ENCODE measurements at places on chromosomes 5 and 9.
A peak's percentile ranks its signal among the peaks of the same experiment; 100 is the strongest.

DNA sequence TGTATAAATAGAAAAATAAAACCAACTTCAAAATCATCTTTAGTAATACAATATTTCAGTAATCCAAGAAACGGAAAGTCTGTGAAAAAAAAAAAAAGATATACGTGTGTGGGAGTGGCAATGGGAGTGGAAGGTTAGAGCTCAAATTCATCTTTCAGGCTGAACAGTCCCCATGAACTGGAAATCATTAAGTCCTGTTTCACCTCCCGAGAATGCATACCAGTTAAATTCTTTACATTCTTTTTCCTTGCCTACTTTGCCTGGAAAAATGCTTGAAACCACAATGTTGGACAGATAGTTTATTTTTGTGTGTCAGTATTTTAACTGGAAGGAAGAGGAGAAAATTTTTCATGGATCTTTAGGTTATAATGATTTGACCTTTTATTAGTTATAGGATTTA is 166.8 kb downstream of the MUSK start:
- peak; percentile 74 for DNase-seq

- no peak for DNase-seq
Observed at GRCh38 chr5:35736280-35736679, 118.6 kb downstream of the SPEF2 start.

GRCh38 chr9:6133346-6134063 is 82.1 kb upstream of the IL33 start:
- DNase-seq = no peak

GRCh38 chr5:62296998-62297397 is 9.0 kb upstream of the KIF2A start:
- DNase-seq = no peak

- no peak for DNase-seq
Observed at GRCh38 chr9:129620669-129621295, at the start of gene C9orf50. Gene C9orf50, minus strand, starts transcription at chr9:129621101. Its CDS starts 527 bp downstream, at chr9:129620574.

DNA sequence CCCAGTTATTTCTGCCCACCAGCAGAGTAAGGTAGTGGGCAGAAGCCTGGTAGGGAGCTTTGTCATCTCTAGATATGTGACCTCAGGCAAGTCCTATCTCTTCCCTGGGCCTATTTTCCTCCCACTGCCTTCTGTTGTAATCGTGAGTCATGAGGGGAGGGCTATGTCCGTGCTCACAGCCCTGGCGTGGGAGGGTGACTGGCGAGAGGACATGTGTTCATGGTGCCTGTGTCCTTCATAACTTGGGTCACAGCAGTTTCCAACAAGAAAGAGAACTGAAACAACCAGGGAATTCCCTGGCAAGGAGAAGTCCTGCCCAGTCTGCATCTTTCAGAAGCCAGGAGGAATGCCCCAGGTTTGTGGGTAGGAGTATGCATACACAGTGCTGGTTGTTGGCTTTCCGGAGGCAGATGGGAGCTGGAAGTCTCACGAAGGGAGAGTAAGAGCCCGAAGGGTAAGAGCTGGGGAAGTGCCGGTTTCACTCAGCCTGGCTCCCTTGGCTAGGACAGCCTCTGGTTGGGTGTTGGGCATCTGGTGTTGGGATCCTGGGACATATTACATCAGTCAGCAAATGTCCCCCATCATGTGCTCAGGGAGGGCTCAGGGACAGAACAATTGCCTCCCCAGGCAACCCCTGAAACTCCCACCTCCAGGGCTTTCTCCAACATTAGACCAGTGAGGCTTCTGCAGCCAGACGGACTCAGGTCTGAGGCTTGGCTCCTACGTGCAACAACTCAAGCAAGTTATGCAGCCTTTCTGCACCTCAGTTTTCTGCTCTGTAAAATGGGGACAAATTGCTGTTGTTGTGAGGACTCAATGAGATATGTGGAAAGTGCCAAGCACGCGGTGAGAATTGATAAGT is 4.3 kb upstream of the TIFAB start:
- DNase-seq = no peak

DNA sequence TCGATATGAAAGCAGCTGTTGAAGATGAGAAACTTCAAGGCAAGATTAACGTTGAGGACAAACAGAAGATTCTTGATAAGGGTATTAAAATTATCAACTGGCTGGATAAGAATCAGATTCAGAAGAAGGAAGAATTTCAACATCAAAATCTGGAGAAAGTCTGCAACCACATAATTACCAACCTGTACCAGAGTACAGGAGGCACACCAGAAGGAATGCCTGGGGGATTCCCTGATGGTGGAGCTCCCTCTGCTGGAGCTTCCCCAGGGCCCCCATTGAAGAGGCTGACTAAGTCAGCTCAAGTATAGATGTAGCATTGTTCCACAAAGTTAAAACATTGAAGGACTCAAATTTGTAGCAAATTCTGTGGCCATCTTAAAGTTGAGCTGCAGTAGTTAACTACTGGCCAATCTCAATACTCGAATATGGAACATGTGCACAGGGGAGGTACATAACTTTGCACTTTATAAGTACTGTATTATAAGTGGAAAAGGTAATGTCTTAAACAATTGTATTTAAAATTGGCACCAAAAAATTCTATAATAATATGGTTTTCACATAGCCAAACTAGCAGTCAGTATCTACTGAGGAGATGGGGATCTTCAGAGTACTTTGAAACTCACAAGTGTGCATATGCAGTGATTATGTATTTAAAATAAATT is 237.5 kb downstream of the CHSY3 start:
- peak; percentile 10 for DNase-seq

DNA sequence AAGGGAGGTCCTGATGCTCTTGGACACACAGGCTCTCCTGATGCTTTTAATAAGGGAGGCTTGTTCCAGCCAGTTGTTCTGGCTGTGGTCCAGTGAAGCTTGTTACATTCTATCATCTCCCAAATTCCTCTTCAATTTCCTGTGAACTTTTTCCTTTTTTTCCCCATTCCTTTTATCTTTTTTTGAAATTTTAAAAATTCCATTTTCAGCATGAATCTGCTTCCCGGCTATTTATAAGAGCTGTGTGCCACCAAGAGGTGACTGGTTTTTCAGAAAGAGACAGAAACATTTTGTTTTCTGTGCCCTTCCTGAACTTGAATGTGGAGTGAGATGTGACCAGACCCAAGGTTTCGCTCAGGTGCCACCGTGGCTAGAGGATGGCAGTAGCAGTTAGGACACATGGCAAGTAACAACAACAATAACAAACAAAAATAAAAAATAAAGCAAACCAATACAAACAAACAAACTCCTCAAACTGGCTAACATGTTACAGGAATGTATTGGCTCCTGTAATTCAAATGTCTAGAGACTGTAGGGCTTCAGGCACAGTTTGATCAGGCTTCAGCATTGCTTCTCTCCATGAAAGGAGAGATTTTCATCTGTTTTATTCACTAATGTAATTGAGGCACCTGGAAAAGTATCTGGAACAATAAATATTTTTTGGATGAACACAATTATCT is 121.1 kb downstream of the BOD1 start:
- DNase-seq = no peak

- DNase-seq = no peak
Observed at GRCh38 chr5:73917433-73917832, 291.4 kb downstream of the ARHGEF28 start.

DNA sequence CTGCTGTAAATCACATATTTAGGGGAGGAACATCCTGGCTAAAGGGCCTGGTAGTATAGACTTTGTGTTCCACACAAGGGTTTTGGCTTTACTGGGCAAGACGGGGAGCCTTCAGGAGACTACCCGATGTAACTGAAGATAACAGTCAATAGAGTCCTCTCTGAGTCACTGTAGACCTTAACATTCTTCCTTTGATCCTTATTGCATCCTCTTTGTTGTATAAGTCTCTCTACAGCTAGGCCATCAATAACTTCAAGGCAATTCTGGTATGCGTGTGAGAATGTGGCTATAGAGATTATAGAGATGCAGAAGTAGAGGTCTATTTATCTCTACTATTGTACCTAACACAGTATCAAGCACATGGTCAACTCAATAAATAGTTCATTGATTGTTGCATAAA is 67.3 kb upstream of the STK32A start:
- no peak for DNase-seq

- no peak for DNase-seq
Observed at GRCh38 chr9:134165357-134166315, 1.3 kb upstream of the RNU6ATAC start.

DNA sequence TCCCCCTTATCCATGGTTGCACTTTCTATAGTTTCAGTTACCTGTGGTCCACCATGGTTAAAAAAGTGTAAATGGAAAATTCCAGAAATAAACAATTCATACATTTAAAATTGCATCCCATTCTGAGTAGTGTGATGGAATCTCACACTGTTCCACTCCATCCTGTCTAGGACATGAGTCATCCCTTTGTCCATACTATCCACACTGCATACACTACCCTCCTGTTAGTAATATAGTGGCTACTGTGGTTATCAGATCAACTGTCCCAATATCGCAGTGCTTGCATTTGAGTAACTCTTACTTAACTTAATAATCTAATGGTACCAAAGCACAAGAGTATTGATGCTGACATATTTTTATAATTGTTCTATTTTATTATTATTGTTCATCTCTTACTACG is 100.7 kb downstream of the RAB3C start:
- no peak for DNase-seq

DNA sequence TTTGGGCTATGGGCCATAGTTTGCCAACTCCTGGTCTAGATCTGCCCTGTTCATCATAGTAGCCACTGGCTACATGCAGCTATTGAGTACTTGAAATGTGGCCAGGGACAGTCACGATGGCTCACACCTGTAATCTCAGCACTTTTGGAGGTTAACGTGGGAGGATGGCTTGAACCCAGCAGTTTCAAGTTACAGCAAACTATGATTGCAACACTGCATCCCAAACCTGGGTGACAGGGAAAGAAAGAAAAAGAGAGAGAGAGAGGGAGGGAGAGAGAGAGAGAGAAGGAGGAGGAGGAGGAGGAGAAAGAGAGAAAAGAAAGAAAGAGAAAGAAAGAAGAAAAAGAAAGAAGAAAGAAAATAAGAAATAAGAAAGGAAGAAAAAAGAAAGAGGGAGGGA is 5.1 kb upstream of the GMCL2 start:
- DNase-seq = no peak

GRCh38 chr5:6273090-6273735 is 105.1 kb downstream of the MED10 start:
- DNase-seq = no peak

DNA sequence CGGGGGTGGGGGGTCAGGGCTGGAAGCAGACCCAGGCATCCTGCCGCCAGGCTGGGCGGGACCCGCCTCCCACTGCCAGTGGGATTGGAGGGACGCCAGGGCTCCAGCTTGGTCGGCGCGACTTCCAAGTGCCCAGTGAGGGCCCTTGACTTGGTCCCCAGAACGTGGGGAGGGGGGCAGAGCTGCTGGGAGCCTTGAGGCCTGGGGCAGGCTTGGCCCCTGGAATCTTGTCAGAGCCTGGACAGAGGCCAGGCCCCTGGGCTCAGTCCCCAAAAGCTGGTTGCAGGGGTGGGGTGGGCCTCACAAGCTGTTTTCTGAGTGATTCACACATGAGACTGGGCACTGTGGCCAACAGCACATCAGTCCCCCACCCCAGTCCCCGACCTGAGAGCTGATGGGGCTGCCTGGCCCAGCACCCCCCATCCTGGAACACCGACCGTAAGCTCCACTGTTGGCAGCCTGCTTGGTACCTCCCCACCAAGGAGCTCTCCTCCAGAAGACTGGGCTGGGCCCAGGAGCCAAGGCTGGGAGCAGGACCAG is 526 bp downstream of the CLIC3 start:
- no peak for DNase-seq

DNA sequence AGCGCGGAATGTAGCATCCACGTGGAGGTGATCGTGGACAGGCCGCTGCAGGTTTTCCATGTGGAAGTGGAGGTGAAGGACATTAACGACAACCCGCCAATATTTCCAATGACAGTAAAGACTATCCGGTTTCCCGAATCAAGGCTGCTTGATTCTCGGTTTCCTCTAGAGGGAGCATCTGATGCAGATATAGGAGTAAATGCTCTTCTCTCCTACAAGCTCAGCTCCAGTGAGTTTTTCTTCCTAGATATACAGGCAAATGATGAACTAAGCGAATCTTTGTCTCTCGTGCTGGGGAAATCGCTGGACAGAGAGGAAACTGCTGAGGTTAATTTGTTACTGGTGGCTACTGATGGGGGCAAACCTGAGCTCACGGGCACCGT is 598 bp downstream of the PCDHA2 start:
- no peak for DNase-seq

DNA sequence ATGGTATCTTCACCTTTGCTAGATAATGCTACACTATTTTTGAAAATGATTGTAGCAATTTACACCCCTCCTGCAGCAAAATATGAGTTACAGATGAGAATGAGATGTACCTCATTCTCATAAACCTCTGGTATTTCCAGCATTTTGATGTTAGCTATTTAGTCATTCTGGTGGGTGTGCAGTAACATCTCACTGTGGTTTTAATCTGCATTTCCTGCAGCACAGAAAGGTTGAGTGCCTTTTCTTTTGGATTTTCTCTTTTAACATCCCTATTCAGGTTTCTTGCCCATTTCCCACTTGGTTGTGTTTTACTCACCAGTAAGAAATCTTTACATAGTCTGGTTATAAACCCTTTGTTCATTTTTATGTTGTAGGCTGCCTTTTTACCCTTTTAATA is 206.2 kb downstream of the NR3C1 start:
- DNase-seq = no peak

- no peak for DNase-seq
Observed at GRCh38 chr9:129816501-129817435, 7.2 kb downstream of the TOR1A start.

- DNase-seq = no peak
Observed at GRCh38 chr9:134052491-134052890, 15.3 kb downstream of the BRD3 start.

DNA sequence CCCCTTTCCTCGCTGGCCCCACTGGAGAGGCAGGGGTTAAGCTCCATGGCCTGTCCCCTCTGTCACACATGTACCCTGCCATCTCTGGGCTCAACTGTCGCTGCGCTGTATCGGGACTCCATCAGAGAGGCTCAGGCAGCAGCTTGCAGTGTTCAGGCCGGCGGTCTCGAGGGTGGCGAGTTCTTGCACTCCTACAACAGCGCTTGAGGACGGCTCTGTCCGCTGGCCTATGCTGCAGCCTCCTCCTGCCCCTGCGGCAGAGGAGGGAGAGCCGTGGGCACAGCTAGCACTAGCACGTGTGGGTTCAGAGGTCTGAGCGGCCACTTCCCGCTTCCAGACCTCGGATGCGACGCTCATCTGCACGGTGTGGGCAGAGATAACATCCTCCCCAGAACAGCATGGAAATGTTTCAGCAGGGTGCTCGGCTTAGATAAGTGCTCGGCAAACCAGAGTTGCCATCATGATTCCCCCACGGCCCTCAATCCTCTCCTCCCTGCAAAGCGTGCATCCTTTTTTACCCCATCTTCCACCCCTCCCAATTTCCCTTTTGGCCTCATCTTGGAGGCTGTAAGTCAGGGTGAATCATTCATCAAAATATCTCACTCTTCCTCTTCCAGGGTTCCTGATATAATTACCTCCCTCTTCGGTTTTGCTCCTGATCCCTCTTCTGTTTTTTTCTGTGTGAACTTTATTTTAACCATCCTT is 41.9 kb upstream of the FUBP3 start:
- no peak for DNase-seq

GRCh38 chr9:4066120-4066519 is 233.7 kb downstream of the GLIS3 start:
- DNase-seq = no peak

Data from AG04450 (cell line).